Hippocampal formation (tissue), 2 donors: ENCODE measurements at places on chromosomes 6 and 20.
A peak's percentile ranks its signal among the peaks of the same experiment; 100 is the strongest.

- DNase-seq = no peak
Measured at GRCh38 chr6:156316583-156317125, 460.5 kb upstream of the ARID1B start.

GRCh38 chr6:74597266-74597665 is 608.6 kb downstream of the COL12A1 start:
- no peak for DNase-seq

DNA sequence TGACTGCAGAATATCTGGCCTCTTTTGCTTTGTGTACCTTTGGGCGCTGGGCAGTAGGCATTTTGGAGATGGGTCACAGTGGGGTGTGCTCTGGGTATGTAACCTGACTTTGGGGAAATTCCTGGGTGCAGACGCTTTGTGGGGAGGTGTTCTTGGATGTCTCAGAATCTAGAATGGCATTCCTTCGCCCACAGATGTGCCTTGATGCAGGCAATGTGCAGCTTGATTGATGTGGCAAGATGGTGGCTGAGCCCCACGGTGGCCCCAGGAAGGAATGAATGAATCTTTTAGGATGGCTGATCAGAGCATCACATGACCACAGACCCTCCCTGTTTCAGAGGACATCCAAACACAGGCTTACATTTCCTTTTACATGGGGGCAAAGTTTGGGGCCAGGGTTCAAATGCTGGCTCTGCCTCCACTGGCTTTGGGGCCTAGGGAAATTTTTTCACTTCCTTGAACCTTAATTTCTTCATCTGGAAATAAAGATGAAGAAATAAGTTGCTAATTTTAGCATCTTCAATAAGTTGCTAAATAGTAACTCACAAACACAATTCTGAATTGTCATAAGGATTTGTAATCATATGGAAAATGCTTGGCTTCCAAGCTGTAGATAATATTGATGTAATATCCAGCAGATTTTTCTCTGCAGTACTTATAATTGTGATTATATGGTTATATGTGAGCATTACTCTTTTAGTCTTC is 5.6 kb downstream of the PPP1R16B start:
- DNase-seq = no peak

DNA sequence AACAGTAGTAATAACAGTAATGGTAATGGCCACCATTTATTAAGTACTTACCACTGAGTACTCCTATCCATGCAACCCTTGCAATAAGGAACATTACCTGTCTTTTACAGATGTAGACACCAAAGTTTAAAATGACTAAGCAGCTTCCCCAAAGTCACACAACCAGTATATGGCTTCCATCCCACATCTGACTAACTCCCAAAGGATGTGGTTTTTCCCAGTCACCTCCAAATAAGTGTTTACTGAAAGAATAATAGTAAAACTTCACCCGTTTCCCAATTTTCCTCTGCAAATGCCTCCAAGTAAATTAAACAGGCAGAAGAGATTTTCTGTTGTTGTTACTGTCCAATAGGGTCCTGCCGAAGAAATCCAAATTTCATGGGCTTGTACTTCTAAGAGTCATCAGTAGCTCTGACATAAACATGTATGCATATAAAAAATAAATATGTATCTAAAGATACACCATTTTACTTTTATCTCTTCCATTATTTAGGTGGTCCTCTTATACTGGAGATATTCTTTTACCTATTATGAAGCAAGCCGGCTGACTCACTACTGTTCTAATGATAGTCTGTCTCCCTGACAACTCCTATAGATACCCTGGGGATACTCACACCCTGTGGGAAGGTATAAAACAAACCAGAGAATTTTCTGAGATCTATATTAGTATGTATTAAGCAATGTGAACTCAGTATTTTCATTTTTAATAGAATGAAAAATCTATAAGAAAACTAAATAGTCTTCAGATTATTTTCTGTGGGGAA is 77.9 kb upstream of the ID4 start:
- DNase-seq = no peak

GRCh38 chr6:140445474-140446004 is 1071.1 kb upstream of the CITED2 start:
- DNase-seq = no peak

- no peak for DNase-seq
Measured at GRCh38 chr6:135850882-135851281, 619 bp upstream of the PDE7B start.

- no peak for DNase-seq
Measured at GRCh38 chr6:125945378-125946141, 11.0 kb upstream of the HINT3 start.

- no peak for DNase-seq
Measured at GRCh38 chr20:14832630-14833029, 495.2 kb upstream of the FLRT3 start.

DNA sequence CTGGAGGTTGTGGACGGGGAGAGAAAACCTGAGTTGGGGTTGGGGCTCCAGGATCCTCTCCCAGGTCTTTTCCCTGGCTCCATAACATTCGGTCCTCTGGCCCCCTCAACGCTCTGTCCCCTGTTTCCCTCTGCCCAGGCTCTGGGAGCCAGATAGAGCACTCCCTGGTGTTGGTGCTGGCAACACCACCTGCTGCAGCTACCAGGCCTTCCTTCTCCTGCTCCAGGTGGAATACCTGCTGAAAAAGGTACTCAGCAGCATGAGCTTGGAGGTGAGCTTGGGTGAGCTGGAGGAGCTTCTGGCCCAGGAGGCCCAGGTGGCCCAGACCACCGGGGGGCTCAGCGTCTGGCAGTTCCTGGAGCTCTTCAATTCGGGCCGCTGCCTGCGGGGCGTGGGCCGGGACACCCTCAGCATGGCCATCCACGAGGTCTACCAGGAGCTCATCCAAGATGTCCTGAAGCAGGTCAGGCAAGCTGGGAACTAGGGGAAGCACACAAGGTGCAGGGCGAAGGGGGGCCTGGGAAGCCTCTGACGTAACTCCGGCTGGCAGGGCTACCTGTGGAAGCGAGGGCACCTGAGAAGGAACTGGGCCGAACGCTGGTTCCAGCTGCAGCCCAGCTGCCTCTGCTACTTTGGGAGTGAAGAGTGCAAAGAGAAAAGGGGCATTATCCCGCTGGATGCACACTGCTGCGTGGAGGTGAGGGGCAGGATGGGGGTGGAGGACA is 14.6 kb downstream of the DEF6 start:
- no peak for DNase-seq

DNA sequence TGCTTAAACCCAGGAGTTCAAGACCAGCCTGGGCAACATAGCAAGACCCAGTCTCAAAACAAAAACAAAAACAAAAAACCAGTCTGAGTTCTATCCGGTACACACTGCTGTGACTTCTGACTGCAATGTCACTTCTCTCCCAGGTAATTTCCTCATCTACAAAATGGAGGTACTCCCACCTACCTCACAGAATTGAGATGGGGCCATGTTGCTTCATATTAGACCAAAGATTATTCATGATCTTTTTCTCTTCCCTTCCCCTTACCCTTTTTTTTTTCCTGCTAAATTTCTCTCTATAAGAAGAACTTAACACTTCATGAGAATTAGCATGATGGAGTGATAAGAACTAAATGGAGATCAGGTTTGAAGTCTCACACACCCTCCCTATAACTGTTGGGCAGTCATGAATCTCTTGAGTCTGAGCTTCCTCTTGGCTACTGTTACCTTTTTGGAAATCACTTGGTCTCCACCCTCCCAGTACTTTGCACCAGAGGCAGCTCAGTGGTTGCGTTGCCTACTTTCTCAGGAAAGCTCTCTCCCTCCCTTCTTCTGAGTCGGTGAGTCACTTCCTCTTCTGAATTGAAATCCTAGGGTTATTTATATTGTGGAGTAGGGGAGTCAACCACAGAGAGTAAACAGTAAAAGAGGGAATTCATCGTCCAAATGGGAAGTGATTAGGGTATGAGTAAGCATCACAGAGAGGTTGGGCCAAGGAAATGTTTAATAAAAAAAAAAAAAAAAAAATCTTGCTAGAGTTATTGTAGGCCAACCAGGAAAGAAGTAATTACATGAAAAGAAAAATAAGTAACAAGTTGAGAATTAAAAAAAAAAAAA is 59.9 kb upstream of the MAP7 start:
- no peak for DNase-seq

- DNase-seq = no peak
Measured at GRCh38 chr20:53736757-53737395, 143.2 kb upstream of the ZNF217 start.

DNA sequence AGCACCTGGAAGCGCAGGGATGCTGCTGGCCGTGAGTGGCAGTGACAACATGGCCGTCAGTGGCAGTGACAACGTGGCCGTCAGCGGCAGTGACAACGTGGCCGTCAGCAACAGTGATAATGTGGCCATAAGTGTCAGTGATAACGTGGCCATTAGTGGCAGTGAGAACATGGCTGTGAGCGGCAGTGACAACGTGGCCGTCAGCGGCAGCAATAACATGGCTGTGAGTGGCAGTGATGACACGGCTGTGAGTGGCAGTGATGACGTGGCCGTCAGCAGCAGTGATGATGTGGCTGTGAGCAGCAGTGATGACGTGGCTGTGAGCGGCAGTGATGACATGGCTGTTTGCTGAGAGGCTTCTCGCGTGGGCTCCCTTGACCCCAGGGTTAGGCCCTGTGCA is 169.8 kb downstream of the ERMARD start:
- no peak for DNase-seq

- DNase-seq = no peak
Measured at GRCh38 chr6:4908062-4908461, 95.8 kb downstream of the RPP40 start.

- no peak for DNase-seq
Measured at GRCh38 chr6:35025232-35026188, 115.6 kb downstream of the TCP11 start.

- peak; percentile 52 for DNase-seq
Measured at GRCh38 chr6:44133003-44133931, 5.9 kb downstream of the TMEM63B start.

DNA sequence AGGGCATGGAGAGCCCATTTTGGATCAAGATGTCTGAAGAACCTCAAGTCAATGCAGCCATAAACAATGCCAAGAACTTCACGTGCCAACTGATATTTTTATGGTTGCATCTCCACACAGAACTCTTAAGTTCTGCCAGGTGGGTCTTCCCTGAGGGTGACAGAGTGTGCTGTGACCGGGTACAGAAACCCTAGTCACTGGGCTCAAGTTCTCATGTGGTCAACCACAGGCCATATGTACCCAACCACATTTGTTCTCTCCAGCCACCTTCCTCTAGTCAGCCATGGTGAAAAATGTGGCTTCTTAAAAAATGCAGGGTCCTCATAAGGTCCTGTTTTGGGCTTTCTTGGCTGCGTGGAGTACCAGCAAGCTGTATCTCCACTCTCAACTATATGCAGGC is 48.9 kb downstream of the CLIC5 start:
- DNase-seq = no peak

DNA sequence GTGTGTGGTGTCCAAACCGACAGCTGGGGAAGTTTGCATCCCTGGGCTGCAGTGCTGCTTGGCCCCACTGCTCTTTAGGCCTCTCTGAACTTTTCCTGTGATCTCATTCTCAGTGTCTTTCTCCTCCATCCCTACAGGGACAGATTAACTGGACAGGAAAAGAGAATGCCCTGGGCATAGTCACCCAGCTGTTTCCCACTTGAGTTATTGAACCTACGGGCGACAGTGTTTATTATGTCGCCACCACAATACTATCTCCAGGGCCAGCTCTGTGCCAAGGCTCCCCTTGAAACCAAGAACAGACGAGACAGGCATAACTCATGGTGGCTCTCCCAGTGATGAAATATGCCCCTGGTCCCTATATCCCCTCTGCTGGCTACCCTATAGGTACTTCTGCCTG is 147.8 kb upstream of the EPHA7 start:
- DNase-seq = no peak

GRCh38 chr6:136962661-136963060 is 40.6 kb downstream of the SLC35D3 start:
- no peak for DNase-seq

GRCh38 chr6:33373960-33374910 is 17.4 kb upstream of the KIFC1 start:
- no peak for DNase-seq

- no peak for DNase-seq
Measured at GRCh38 chr6:42403421-42403820, 48.3 kb downstream of the TRERF1 start.

- no peak for DNase-seq
Measured at GRCh38 chr6:165985806-165986299, 181.8 kb downstream of the TBXT start.

GRCh38 chr6:162538643-162539064 is 188.9 kb downstream of the PRKN start:
- DNase-seq = no peak

DNA sequence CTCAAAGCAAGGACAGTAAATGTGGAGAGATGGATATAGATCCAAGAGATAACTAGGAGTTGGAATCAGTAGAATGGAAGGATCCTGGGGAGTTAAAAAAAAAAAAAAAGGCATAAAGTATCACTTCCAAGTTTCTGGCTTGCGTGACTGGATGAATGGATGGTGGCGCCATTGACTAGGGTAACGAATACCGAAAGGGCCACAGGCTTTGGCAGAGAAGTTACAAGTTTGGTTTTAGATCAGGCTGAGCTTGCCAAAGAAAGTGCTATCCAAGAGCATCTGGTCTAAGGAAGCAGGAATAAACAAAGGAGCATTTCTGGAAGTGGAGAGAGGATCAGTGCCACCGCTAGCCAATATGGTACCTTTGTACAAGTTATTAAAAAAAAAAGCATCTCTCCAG is 17.5 kb downstream of the L3MBTL1 start:
- no peak for DNase-seq

- peak; percentile 57 for DNase-seq
Measured at GRCh38 chr20:52313341-52313963, 121.9 kb upstream of the ZFP64 start.

DNA sequence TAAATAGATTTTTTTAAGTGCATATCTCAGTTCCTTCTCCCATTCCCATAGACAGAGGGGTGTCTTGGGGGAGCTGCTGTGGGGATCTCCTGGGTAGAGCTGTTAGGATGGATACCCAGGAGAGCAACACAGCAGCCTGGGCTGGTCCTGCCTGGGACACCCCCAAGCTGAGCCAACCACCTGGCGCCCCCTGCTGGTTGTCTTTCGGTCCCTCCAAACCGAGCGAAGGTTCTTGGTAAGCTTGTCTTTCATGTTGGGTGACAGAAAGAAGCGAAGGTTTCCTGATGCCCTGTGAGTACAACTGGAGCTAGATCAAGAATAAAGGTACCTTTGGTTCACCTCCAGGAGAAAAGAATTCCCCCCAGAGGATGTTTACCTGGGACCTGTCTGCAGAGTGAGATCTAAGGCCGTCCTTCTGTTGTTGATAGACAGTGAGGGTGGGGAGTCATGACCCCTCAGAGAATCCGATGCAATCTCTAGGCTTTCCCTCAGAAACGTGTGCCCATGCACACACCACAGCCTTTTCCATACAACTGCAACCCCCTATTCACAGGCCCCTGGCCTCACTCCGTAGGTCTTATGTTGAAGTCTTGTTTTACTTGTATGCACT is 50.8 kb downstream of the SNX9 start:
- DNase-seq = peak; percentile 67

GRCh38 chr6:1396952-1397868 is 7.8 kb downstream of the FOXF2 start:
- peak; percentile 38 for DNase-seq

GRCh38 chr6:139161169-139161568 is 26.3 kb downstream of the HECA start:
- DNase-seq = no peak

GRCh38 chr20:7843613-7844012 is 96.6 kb downstream of the HAO1 start:
- DNase-seq = no peak

GRCh38 chr20:64200740-64201139 is 36.5 kb downstream of the MYT1 start:
- DNase-seq = no peak
